ENCODE measurements at places on chromosomes 16 and 17.

- no peak for DNase-seq
These were observed 1.1 kb downstream of the NSRP1 start for GRCh38 chr17:30117675-30118081.

- DNase-seq = no peak
These were observed 51.5 kb downstream of the GTF3C1 start for GRCh38 chr16:27498031-27498825.

DNA sequence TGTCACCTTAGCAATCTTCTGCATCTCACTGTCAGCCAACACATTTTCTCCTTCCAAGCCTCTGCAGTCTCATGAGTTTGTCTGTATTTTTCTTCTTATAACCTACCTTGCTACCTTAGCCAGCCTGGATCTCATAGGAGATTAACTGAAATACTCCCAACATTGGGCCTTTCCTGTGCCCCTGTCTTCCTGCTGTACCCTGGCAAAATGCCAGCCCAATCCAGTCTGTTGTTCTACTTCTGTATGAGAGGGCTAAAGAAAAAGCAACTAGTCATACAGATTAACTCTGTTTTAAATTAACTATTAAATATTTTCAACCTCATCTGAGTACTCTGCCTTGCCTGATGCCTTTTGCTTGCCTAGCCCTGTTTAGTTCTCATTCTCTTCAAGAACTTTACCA lies 18.4 kb downstream of the GOSR1 start:
- no peak for DNase-seq

DNA sequence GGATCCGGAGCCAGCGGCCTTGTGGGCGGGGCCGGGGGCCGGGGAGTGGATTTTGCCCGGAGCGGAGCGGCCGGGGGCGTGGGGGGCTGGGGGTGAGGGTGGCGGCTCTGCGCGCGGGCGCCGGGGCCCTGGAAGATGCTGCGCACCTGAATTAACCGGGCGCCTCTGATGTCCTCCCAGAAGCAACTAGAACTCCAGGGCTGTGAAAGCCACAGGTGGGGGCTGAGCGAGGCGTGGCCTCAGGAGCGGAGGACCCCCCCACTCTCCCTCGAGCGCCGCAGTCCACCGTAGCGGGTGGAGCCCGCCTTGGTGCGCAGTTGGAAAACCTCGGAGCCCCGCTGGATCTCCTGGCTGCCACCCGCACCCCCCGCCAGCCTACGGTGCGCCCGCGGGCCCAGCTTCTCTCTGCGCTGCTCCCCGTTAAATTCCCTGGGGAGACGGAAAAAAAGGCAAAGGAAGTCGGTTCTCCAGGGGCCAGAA lies 549 bp downstream of the SLC26A11 start:
- peak; percentile 8 for DNase-seq

GRCh38 chr17:48621410-48622392 lies 4.5 kb downstream of the HOXB9 start:
- DNase-seq = no peak

DNA sequence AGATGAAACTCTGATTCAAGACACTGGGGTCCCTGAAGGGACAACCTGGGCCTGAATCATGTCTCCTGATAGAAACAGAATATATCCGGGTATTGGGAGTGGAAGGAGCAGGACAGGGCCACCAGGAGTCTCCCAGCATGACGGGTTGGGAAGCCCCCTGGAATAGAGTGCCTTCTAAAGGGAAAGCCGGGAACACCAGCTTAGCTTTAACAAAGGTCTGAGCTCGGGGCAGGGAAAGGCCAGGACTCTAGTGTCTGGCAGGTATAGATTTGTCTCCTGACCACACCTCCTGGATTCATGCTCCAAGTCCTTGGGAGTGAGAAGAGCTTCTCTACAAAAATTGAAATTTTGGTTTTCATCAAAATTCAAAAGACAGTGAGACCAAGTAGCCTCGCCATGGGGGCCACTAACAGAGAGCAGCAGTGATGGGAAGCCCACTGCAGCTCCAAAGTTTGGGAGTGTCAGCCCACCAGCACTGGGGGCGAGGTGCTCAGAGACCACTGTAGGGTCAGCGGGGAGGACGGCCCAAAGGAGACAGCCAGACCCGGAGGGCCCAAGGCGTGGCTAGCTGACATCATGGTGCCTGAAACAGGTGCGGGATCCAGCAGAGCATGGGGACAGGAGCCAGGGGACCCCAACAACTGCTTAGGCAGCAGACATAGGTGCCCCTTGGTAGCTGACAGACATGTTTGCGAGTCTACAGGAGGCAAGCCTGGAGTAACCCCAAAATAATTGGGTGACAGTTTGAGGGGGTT lies 81.0 kb downstream of the C16orf78 start:
- no peak for DNase-seq

GRCh38 chr16:73071131-73071940 lies 23.4 kb upstream of the ZFHX3 start:
- DNase-seq = no peak

- DNase-seq = peak; percentile 91
These were observed at the start of gene WSB1 for GRCh38 chr17:27293898-27294688. Gene WSB1 (plus strand): TSS chr17:27294114. CDS start chr17:27294396, 282 bp downstream.

- DNase-seq = no peak
These were observed 7.8 kb upstream of the MLLT6 start for GRCh38 chr17:38697061-38697820.

- DNase-seq = no peak
These were observed 215.9 kb downstream of the CPPED1 start for GRCh38 chr16:12587646-12588277.

DNA sequence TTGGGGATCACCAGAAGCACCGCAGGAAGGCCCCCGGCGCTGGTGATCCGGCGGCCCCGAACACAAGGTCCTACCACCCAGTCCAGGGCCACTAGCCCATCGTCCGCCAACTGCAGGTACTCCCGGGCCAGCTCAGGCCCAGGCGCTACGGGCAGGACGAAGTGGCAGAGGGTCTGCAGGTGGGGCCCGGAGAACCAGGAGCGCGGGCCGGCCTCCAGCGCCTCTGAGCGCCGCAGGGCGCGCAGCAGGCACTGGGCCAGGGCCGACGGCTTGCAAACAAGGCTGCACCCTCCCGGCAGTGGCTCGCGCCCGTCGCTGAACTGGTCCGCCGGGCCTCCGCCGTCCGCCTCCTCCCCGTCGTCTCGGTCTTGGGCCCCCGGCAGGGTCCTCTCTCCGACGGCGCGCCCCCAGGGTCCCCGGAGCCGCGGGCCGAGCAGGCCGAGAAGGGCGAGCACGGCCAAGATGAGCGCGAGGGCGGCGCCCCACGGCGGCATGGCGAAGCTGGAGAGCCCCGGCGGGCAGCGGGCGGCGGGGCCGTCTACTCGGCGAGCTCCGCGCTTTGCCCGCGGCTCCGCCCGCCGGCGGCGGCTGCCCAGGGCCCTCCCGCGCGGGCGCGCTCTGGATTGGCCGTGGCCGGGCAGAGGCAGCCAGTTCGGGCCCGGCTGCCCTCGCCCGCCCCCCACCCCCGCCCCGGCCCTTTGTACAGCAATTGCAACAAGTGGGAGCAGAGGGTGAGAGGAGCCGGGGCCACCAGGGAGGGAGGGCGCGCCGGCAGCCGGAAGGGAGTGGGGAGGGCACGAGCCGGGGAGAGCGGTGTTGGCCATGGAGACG lies at the start of gene ABHD15:
Gene ABHD15, minus strand, starts transcription at position 565 of the 831 bp plus-strand sequence. Its CDS starts 71 bp downstream, at position 494.
- peak; percentile 58 for DNase-seq

DNA sequence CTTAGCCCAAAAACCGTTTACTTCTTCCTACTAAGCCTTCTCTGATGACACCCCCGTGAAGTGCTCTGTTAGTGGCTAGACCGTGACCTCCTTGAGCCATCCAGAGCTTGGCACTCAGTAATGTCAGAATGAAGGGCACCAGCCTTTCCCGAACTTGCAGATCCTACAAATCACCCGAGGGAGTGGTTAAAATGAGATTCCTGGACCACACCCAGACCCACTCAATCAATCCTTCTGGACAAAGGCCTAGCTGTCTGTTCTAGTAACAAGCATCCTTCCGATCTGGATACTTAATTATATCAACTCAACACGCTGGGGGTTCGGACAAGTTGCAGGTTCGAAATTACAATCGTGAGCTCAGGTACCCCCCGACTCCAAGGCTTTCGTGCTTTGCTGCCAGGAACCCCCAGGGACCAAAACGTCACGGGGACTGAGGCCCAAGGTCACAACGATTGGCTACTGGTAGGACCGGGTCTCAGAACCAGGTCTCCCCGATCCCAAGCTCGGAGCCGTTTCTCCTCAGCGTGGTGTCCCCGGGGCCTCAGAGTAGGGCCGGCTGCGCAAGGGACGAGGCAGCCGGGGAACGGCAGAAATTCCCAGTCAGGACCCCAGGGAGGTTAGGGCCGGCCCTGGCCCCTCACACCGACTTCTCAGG lies 527 bp downstream of the CIAPIN1 start:
- no peak for DNase-seq

GRCh38 chr17:78900816-78901215 lies 2.2 kb downstream of the CEP295NL start:
- DNase-seq = no peak

DNA sequence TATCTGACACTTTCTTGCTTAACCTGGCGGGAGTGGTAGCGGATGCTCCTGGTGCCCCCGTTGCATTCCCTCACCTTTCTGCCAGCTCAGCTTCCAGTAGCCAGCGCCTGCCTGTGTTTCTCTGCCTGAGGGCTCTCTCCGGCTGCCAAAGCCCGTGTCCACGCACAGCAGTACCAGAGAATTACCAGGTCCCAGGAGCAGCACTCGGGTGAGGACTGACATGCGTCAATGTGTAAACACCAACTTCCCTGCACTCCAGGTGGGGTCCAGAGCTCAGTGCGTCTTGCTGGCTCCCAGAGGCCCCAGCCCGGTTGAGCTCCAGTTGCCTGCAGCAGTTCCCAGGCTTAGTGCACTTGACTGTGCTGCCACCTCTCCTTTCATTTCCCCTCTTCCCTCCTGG lies 54.8 kb downstream of the CDH13 start:
- no peak for DNase-seq

DNA sequence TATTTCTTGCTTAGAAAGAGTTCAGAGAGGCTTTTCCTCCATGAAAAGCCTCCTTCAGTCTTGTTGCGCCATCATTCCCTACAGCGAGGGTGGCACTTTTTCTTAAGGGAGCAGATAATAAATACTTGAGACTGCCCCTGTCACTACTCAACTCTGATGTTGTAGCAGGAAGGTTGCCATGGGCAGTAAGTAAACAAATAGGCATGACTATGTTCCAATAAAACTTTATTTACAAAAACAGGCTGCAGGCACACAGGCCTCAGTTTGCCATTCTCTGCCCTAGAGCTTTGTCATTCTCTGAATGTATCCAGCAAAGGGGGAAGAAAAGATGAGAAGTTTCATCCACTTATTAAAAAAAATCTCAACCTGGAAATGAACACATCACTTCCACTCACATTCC lies 60.4 kb downstream of the MYOCD start:
- no peak for DNase-seq

DNA sequence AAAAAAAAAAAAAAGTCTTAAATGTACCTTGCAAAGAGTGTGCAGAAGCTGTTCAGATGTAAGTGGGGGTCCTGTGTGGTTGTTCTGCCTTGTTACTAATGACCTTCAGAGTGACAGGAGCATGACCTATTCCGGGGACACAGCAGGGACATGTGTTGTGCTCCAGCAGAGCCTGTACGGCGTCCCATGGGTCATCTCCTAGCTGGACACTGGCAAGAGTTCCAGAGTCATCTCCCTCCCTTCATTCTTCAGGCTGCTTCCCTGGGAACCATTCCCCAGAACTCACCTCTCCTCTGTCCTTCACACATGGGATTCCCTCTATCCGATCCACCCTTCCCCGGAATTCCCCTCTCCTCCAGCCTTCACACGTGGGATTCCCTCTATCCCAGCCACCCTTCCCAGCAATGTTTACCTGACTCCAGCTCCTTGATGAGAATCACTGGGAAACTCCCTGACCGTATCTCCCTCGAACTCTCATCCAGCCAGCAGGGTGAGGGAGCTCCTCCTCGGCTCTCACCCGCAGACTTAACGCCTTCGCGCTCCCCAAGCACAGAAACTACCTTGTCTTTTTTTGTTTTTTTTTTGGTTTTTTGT lies 85.8 kb downstream of the MRM3 start:
- DNase-seq = no peak

GRCh38 chr16:2955779-2956578 lies 8.1 kb upstream of the KREMEN2 start:
- no peak for DNase-seq

DNA sequence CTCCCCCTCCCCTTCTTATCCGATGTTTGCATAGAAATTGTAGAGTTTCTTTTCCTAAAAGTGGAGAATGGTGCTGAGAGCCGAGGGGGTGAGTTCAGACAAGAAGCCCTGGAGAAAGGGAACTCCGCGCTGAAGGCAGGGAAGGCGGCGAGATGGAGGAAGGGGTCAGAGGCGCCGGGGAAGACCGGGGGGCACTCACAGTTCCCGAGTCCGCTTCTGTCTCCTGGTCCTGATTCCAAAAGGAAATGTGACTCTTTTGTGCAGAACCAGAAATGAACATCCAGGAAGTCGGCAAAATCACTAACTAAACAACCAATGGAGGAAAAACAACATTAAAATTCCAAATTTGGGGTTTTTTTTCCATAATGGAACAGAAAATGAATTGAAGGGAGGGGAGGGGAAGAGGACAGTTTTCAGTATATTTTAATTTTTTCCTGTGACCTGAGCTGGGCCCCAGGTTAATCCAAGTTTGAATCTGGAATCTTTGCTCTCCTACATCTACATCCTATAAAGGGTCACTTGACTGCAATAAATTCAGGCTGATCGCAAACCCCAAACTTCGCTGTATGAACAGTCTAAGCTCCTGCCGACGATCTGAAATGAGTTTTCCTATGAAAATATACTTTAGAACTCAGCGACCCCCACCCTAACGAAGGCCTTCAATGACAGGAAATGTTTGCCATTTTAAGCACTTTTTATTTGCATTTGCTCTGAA lies 252.3 kb downstream of the C16orf95 start:
- no peak for DNase-seq

GRCh38 chr17:59219992-59220327 lies 351 bp upstream of the GDPD1 start:
- DNase-seq = no peak

GRCh38 chr16:16956376-16956775 lies 514.4 kb downstream of the XYLT1 start:
- DNase-seq = no peak

DNA sequence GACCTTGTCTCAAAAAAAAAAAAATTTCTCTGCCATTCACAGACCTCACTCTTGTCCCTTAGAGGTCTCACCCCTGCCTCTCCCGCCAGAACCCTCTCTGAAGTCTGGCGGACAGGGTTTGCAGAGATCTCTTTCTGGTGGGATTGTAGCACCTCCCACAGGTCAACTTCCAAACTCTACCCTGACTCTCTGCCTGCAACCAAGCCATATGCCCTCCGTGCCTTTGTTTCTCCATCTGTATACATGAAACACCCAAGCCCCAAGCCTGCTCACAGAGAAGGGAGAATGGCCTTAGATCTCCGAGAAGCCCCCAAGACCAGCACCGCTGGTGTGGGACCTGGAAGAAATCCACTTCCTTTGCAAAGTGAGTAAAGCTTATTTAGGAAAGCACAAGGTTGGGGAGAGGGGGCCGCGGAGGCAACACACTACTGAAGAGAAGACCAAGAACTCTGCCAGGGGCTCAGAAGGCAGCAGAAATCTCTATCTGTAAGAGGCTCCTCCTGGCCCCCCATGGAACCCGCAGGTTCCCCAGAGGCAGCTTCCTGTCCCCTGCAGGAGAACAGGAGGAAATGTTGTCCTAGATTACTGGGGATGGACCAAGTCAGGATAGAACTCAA lies 219.9 kb downstream of the C16orf78 start:
- DNase-seq = no peak

Data from CD4-positive, alpha-beta memory T cell (primary cell).